ENCODE measurements at places on chromosomes 6 and 20.

DNA sequence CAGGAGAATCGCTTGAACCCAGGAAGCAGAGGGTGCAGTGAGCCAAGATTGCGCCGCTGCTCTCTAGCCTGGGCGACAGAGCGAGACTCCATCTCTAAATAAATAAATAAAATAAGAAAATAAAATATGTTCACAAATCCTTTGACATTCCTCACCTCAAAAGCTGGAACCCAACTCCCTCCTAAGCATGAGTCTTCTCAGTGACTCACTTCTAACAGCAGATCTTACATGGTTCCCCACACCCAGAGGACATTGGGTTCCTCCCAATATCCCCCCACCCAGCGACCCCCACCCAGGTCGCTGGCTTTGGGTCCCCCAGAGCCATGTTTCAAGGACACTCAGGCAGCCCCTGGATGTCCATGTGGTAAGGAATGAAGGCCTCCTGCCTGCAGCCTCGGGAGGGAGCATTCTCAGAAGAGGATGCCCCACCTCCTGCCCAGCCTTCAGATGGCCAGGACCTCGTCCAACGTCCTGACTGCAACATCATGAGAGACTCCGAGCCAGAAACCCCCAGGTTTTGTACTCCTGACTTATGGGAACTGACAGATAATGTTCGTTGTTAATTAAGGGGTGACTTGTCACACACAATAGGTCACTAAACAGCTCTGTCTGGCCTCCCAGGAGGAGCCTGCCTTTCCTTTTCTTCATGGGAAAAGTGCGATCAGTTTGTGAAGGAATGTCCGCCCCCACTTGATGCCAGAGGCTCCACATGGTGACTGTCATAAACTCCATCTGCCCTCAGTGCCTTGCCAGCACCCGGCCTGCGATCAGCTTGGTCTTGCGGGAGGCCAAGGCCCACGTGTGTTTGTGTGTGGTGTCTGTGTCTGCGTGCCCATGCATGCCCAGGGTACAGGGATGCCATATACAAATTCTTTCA lies 10.1 kb upstream of the GMEB2 start:
- DNase-seq = no peak

DNA sequence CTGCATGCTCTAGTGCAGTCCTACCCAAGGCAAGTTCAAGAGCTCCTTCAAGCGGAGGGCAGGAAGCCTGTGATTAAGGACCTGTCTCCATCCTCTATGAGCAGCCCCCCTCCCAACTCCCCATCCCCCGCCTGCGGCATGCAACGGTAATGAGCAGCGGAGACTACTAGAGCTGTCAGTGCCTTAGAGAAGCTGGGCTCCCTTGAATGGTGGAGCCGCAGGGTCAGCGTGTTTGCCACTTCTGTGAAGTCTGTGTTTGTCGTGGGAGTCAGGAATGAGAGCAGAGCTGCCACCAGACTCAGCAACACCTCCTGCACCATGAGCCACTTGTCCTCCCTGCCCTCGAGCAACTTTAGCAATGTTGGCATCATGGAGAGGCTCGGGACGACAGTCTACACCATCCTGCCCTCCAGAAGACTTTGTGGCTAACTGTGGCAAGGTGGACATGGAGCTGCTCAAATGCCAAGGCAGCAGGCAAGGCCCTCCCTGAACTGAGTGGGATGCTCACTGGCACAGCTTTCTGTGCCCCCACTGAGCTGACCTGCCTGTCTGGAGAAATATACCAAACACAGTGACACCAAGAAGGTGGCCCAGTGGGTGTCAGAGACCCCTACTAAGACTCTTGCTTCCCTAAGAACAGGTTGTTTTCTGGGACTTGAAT lies 23.8 kb upstream of the SYNDIG1 start:
- no peak for DNase-seq

DNA sequence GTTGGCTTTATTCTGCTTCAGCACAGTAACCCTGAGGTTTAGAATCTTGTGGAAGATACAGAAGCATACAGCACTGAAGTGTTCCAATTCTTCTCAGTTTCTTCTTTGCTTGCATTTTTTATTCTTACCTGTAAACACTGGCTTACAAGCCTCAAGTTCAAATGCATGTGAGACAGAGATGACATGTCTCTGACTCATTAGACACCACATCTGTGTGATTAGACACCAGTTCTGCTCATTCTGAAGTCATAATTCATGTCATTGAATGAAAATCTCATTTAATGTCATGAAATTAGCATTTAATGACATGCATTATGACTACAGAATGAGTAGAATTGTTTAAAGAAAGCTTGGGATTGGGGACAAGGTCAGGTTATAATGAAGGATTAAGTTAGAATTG lies 5.8 kb downstream of the GZF1 start:
- peak; percentile 29 for DNase-seq

GRCh38 chr6:143515061-143515760 lies 3.7 kb upstream of the FUCA2 start:
- no peak for DNase-seq

GRCh38 chr20:40286975-40287531 lies 402.0 kb downstream of the MAFB start:
- peak; percentile 90 for DNase-seq

DNA sequence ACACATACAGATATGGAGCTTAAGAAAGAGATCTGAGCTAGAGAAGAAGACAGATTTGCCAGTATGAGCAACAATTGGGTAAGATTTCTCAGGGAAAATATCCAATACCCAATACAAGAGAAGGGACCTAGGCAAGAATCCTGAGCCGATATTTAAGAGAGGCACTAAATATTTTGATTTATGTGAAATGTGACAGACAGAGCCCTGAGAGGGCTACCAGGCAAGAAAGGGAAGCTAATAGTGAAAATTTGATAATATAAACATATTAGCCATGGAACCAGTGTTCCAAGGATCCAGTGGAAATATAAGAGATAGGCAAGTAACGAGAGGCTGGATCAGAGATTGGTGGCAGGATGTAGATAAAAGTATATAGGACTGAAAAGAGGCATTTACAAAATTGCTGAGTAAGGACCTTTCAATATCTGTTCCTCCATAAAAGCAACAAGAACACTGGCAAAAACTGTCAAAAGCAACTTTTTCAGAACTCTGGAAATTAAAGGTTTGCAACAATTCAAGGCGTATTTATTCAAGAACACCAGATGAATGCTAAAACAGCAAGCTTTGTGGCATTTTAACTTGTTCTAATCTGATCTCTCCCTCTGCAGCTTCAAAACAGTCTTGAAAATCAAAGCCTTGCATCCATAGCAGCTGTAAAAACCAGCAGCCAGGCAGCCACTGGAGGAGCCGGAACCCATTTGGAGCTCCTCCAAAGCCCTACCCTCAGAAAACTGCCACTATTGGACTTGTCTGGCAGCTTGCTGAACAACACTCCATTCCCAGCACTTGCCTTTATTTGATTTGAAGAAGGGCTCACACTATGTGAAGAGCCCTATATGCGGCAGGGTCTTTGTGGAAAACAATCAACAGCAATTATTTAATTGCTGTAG lies 58.8 kb downstream of the REV3L start:
- DNase-seq = no peak

DNA sequence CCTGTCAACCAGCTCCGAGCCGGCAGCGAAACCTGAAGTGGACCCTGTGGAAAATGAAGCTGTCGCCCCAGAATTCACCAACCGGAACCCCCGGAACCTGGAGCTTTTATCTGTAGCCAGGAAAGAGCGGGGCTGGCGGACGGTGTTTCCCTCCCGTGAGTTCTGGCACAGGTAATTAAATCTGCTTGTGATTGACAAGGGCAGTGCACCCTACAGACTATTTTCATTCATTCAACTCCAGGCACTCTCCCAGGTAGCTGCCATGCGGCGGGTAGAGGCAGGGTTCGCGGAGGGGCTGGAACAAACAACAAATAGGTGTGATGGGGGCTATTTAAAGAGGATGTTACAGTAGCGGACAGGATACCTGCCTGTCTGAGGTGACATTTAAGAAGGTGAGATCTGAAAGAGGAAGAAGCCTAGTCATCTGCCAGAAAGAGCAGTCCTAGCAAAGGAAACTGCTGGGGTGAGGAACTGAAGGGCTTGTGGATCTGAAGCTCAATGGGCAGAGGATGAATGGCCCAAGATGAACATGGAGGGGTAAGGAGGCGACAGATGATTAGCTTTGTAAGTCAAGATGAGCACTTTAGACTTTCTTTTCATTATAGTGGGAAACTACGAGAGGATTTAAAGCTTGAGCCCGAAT lies 810 bp downstream of the MRPL18 start:
- no peak for DNase-seq

DNA sequence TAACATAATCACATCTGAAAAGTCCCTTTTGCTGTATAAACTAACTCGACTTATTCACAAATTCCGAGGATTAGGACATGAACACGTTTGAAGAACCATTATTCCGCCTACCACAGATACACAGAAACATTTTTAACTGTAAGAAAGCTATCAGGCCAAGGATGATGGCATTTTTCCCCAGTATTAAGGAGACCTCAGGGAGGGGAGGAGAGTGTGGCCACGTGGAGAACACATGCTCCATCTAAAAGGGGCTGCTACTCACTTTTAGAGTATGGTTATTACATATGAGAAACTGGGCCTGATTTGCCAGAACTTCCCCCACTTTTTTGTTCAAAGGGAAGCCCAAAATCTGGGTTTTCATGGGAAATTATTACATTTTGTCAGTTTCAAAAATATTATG lies 153.4 kb downstream of the EYA2 start:
- DNase-seq = no peak

- peak; percentile 96 for DNase-seq
These were observed 3.5 kb upstream of the PLCG1 start for GRCh38 chr20:41133709-41134361.

GRCh38 chr6:163836876-163837690 lies 422.6 kb downstream of the QKI start:
- no peak for DNase-seq

- DNase-seq = no peak
These were observed 310.7 kb downstream of the KIF16B start for GRCh38 chr20:16262594-16262993.

DNA sequence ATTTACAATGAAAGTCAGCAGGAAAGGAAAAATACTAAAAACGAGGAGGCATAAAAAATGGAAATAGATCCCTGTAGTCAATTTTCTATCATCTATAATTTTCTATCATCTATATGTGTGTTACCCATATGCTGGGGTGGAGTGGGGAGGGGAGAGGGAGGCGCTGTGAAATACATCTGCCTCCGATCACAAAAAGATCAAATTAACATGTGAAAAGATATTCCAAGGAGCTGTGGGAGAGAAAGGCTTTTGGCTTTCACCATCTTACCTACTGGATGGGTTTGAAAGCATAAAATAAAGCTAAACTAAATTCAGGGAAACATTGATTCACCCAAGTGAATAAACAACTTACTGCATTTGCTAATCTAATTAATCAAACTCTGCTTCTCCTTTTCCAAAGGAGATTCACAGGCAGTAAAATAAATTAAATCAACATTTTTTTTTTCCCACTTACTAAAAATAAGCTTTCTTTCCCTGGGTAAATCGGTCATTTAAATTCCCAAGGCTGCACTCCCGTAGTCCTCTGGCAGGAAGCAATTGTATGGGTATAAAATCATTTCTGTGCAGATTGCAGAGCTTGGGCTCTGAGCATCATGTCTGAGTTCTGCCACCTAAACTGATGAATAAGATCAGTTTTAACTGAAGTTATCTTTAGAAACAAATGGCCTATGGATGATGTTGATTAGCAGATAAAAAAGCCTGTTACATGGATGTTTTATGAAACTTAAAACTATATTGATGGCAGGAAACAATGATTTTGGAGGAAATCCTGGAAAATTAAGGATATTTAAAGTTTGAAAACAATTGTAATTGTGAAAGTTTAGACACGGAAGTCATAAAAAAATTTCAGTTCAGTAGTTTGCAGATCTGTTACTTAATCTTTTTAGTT lies 147.9 kb downstream of the SOX4 start:
- no peak for DNase-seq

GRCh38 chr6:163554663-163555062 lies 140.1 kb downstream of the QKI start:
- no peak for DNase-seq

- DNase-seq = no peak
These were observed 197.0 kb downstream of the CLIC5 start for GRCh38 chr6:45818655-45819054.

DNA sequence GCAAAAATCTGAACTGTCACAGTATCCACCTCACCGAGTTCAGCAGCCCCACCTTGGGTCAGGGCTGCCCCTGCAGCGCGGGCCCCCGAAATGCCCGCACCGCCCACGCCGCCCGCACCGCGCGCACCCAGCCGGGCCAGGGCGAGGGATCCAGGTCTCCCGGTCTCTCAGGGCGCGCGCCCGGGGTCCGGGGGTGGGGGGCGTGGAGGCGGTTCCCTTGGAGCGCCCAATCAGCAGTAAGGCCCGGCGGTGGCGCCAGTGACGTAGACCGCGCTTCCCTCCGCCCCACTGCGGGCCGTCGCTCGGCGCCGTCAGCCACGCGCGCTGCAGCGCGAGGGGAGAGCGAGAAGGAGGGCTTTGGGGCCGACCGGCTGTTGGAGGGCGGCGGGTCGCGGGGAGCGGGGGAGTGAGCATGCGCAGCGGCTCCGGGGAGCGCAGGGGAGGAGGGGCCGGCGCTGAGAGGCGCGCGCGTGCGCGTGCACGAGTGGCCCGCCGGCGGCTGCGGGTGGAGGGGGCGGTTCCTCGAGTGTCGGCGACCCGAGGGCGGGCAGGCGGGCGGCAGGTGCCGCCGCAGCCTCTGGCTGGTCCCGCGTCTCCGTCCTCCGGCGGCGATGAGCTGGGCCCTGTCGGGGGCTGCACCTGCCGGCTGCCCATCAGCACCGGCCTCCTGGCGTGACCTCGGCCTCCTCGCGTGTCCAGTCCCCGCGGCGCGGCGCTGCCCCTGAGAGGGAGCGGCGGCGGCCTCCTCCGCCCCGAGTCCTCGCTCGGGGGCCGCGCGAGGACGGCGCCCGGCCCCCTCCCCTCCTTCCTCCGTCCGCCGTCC lies at the start of gene TMEM170B:
TSS of gene TMEM170B (plus strand) at position 521 of the 823 bp plus-strand sequence. CDS start 529 bp downstream, outside the sequence.
- no peak for DNase-seq

- DNase-seq = no peak
These were observed 69.1 kb upstream of the PBOV1 start for GRCh38 chr6:138287144-138287955.

- no peak for DNase-seq
These were observed 52.2 kb downstream of the JARID2 start for GRCh38 chr6:15297895-15298590.

GRCh38 chr20:17304774-17305173 lies 77.9 kb downstream of the PCSK2 start:
- DNase-seq = no peak

- DNase-seq = no peak
These were observed 10.7 kb upstream of the LAMP5 start for GRCh38 chr20:9503526-9504245.

GRCh38 chr20:35657271-35657670 lies 7.4 kb downstream of the CPNE1 start:
- DNase-seq = no peak
